ENCODE measurements at places on chromosomes 16 and 17.

- DNase-seq = no peak
Measured at GRCh38 chr17:43367737-43368242, 31.0 kb upstream of the ARL4D start.

GRCh38 chr16:27379919-27380318 is 22.1 kb upstream of the IL21R start:
- DNase-seq = no peak

GRCh38 chr16:50263940-50264929 is 2.1 kb upstream of the ADCY7 start:
- DNase-seq = no peak

GRCh38 chr16:19130852-19131824 is 17.4 kb downstream of the ITPRIPL2 start:
- no peak for DNase-seq
